ENCODE measurements at places on chromosomes 1 and 21.

DNA sequence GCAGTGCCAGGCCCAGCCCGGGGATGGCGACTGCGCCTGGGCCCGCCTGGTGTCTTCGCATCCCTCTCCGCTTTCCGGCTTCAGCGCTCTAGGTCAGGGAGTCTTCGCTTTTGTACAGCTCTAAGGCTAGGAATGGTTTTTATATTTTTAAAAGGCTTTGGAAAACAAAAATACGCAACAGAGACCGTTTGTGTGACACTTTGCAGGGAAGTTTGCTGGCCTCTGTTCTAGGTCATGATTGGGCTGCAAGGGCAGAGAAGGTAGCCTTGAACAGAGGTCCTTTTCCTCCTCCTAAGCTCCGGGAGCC is 719 bp downstream of the SOD1 start:
- no peak for DNase-seq

- no peak for DNase-seq
Observed at GRCh38 chr1:92445865-92446264, 40.9 kb downstream of the GFI1 start.

GRCh38 chr1:160623227-160623633 is 23.6 kb downstream of the SLAMF1 start:
- no peak for DNase-seq

DNA sequence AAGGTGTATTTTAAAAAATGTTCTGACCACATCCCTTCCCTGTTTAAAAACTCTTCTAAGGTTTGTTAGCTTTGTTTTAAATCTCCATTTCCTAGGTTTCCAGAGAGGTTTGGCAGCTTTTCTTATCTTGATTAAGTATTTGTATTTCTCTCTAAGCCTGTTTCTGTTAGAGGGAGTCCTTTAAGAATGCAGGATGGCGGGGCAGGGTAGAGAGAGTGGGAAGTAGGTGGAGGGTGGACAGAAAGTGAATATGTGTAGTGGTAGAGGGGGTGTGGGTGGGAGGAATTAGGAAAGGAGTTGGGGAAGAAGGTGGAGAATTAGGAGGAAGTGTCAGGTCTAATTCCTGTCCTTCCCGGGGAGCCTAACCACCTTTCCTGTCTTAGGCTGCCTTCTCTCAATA is 21.2 kb upstream of the SERBP1 start:
- no peak for DNase-seq

GRCh38 chr21:35475009-35475408 is 425.9 kb upstream of the RUNX1 start:
- no peak for DNase-seq

GRCh38 chr1:69987881-69988280 is 217.5 kb downstream of the LRRC40 start:
- DNase-seq: no peak

DNA sequence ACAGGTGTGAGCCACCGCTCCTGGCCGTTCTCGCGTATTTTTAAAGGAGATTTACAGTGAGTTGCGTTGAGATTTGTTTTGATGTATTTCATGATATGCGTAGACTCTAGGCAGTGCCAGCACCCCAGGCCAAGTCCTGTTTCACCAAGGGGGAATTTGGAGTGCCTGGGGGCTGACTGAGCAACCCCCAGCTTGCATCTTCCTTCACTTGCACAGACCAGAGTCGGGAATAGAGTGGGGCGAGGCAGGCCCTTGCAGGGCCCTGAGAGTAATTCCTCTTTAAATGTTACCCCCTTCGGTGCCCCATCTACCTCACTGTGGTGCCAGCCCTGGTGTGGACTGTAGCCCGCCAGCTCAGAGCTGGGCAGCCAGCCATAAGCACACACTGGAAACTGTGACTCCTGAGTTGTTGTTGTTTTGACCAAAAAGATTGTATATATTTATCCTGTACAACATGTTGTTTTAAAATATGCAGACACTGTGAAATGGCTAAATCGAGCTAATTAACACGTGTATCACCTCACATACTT is 269.5 kb downstream of the NPHP4 start:
- DNase-seq: no peak

DNA sequence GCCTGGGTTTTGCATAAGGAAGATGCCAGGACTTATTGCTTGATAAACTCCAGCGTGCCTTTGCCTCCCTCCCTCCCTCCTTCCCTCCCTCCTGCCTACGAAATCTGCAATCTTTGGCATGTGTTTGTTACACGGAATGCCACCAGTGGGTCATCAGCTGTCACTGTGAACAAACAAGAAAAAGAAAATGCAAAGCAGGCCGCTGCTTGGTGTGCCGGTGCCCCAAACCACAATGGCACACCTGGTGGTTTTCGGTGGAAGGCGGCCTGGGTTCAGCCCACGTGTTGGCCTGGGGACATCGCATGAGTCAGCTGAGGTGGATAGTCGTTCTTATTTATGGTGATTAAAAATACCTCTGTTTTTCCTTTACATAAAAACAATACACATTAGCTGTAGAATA is 16.3 kb upstream of the IFNLR1 start:
- DNase-seq: no peak

- no peak for DNase-seq
Observed at GRCh38 chr1:111643696-111644095, 24.1 kb downstream of the RAP1A start.

- no peak for DNase-seq
Observed at GRCh38 chr21:28770867-28771661, 221.6 kb downstream of the LTN1 start.

- DNase-seq: no peak
Observed at GRCh38 chr1:220184506-220184905, 87.7 kb downstream of the RAB3GAP2 start.

- no peak for DNase-seq
Observed at GRCh38 chr1:183195142-183195574, 9.1 kb downstream of the LAMC2 start.

- no peak for DNase-seq
Observed at GRCh38 chr1:212089560-212090163, 54.1 kb downstream of the DTL start.

- no peak for DNase-seq
Observed at GRCh38 chr1:186059752-186060151, 315.3 kb downstream of the TPR start.
